ENCODE measurements at places on chromosomes 3 and 15.

- no peak for DNase-seq
Observed at GRCh38 chr15:88334436-88334835, 77.9 kb upstream of the NTRK3 start.

DNA sequence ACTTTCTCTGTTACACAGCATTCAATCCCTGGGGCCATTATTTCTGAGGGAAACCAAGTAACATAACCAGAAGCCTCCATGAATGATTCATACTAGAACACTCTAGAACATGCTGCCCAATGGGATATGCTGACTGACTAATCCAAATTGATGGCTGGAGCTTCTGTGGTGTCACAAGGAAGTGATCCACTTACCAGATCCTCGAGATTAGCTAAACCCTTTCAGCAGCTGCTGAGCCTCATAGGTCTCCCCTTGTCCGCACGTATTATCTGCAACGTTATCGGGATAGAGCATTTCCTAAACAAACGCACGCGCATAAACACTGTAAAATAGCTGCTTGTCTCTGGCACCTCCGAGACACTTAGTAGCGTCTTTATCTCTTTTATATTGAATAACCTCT lies 61.2 kb upstream of the PROK2 start:
- no peak for DNase-seq

GRCh38 chr3:18643281-18643680 lies 218.1 kb upstream of the SATB1 start:
- DNase-seq: no peak

- no peak for DNase-seq
Observed at GRCh38 chr3:8743021-8743601, 9.5 kb downstream of the CAV3 start.

DNA sequence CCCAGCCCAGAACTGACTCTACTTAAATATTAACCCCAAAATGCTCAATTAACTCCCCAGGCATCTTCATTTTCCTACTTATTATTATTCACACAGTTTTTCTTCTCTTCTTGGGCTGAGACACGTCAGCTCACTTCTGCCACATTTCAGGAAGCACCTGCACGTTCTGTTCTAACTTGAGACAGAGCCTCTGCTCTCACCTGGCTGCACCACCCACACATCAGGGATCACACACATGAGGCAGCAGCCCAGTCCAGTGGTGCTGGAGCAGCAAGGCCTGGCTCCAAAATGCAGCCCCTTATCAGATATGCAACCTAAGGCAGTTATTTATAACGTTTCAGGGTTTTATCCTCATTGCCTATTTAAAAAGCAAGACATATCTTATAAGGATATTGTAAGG lies 127.5 kb downstream of the OSBPL10 start:
- DNase-seq: no peak

DNA sequence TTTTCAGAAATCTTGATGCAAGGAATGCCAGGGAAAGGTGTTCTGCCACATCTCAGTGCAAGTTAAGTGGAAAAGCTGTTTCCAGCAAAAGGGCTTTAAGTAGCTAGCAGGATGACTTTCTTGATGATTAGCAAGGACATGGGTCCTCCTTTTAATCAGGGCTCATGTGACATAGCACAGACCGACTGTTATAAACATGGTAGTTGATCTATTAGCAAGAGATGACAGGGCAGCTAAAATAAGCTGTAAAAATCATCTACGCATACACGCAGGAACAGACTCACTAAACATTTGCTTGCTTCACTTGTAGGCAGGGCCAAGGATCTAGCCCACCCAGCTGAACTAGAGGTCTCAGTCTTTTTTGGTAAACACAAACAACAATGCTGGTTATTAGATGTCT lies 69.0 kb downstream of the GOLIM4 start:
- DNase-seq: no peak

DNA sequence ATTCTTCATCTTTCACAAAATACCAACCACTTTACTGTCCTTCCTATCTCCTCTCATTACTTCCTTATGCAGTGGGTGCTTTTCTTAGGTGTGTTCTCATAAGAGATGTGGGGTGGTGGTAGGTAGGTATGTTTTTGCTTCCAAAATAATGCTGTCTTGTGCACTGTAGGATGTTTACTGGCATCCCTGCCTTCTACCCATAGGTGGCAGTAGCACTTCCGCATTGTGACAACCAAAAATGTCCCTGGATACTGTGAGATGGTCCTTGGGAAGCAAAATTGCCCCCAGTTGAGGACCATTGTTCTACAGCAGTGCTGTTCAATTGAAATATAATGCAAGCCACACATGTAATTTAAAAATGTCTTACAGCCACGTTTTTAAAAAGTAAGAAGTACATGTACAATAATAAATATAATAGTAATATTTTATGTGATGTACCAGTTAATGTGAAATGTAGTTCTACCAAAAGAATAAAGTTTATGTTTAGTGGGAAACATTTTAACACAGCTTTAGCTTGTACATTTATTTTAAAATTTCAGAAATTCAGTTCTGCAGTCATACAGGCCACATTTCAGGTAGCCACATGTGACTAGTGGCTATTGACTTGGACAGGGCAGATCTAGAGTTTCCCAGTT lies 75.2 kb downstream of the NEO1 start:
- no peak for DNase-seq

DNA sequence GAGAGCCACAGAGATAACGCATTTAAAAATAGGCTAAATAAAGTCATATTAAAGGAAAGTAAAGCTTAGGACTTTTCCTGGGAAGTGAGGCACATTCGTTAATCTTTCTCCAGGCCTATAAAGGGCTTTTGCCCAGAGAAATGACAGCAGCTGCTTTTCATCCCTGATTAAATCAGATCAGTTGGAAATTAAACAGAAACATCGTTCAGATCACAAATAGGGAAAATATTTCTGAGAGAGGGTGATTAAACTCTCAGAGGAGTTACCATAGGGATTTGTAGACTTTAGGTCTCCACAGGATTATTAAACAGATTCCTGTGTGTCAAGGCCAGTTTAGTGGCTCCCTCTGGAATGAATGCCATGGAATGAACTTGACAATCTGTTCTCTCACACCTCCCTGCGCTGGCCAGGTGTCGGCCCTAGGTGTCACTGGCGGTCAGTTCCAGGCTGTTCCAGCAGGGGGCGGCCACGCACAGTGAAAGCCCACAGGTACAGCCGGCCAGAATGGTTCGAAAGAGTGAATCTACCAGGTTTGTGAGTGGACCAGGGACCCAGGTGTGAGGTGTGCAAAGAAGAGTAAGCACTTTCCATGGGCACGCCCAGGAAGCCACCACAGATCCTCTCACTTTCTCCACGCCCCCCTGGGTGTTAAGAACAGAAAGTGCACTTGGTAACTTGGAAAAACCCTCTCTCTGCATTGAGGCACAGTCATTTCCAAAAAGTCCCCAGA lies 253.0 kb upstream of the RASGRP1 start:
- DNase-seq: peak; percentile 49

DNA sequence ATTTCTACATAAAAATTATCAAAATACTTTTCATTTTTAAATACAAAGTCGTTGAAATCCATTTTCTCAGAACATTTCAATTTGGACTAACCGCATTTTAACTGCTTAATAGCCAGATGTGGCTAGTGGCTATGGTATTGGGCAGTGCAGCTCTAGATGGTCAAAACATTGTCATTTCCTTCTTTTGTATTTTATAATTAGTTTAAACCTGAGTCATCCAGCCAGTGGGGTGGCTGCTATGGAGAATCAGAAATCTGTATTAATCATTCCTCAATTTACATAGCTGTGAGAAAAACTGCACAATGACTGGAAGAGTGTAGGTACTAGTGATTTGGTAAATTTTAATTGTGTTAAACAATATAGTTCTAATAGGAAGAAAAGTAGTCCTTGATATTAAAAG lies 245.3 kb downstream of the PDZRN3 start:
- no peak for DNase-seq

DNA sequence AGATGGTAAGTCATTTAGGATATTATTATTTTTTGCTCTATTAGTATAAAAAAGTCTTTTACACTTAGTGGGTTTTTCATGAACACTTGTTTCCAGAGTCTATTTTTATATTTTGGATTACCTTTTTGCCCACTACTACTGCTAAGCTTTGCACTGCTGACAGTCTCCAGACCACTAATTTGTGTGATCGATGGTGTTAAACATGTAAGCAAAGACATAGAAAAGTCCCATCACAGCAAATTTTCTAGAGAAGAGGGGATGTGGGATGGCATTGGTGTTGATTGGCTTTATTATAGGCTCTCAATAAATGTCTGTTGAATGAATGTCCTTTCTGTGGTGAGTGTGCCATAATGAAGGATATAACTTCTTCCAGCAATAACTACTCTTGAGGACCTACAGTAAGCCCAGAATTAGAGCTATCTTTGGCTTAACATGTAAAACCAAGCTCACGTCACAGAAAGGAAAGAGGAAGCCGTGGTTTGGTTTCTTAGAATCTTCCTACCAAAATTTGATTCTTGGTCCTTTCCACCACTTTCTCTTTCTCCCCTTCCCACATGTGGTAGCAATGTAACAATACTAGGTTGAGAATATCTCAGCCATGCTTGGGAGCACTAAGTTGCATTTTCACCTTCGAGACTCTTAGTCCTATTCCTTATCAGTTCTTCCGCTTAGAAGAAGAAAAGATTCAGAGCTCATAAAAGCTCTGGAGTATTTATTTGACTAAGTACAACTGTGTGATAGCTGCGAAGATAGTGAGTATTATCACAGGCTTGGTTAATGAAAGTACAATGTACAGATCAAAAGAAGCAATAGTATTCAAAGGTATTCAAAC lies 90.6 kb upstream of the UMPS start:
- no peak for DNase-seq

GRCh38 chr3:62554264-62554799 lies 181.0 kb upstream of the FEZF2 start:
- DNase-seq: no peak

DNA sequence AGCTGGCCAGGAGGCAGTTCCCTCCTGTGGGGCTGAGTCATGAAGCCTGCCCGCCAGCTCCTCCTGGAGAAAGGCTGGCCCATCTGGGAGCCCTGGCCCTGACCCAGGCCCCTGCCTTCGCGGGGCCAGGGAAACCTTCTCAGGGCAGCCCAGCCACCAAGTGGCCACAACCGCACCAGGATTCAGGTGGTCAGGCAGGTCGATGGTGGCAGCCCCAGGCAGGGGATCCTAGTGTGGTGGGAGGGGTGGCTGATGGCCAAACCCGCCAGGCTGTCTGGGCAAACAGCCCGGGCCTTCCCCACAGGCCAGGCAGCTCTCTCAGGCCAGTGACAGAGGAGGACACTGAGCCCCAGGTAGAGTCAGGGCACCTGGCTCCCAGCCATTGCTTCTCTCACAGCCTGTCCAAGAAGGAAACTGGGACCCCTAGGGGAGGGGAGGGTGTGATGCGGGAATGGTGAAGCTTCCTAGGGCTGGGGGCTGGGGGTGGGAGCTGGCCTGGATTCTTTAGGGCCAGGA lies 1.2 kb downstream of the TWF2 start:
- no peak for DNase-seq

GRCh38 chr15:101035611-101036010 lies 116.5 kb downstream of the LRRK1 start:
- no peak for DNase-seq

DNA sequence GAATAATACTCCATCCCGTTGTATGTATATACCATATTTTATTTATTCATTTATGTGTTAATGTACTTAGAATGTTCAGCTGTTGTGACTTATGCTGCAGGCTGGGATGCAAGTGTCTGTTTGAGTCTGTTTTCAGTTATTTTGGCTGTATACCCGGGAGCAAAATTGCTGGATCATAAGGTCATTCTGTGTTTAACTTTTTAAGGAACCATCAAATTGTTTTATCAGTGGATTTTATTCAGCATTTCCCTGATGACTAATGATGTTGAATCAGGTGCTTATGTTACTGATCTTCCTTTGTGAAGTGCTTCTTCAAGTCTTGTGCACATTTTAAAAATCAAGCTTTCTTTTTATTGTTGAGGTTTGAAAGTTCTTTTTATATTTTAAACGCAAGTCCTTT lies 118.1 kb downstream of the SLC25A26 start:
- no peak for DNase-seq

DNA sequence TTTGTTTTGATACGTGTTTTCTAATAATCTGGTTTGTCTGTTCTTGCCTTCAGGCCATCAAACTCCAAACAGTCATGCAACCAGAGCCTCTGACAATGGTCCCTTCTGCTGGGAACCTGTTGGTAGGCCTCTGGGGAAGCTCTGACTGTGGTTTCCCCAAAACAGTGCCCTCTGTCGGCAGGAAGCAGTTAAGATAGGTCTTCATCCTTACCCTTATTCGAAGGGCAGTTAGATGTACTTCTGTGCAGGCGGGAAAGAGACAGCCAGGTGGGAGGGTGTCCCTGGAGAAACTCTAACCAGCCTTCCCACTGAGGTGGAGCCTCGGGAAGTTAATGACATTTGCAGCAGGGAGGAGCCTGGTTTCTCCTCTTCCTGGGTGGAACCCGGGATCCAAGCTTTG lies 81.6 kb upstream of the CHMP2B start:
- DNase-seq: no peak

DNA sequence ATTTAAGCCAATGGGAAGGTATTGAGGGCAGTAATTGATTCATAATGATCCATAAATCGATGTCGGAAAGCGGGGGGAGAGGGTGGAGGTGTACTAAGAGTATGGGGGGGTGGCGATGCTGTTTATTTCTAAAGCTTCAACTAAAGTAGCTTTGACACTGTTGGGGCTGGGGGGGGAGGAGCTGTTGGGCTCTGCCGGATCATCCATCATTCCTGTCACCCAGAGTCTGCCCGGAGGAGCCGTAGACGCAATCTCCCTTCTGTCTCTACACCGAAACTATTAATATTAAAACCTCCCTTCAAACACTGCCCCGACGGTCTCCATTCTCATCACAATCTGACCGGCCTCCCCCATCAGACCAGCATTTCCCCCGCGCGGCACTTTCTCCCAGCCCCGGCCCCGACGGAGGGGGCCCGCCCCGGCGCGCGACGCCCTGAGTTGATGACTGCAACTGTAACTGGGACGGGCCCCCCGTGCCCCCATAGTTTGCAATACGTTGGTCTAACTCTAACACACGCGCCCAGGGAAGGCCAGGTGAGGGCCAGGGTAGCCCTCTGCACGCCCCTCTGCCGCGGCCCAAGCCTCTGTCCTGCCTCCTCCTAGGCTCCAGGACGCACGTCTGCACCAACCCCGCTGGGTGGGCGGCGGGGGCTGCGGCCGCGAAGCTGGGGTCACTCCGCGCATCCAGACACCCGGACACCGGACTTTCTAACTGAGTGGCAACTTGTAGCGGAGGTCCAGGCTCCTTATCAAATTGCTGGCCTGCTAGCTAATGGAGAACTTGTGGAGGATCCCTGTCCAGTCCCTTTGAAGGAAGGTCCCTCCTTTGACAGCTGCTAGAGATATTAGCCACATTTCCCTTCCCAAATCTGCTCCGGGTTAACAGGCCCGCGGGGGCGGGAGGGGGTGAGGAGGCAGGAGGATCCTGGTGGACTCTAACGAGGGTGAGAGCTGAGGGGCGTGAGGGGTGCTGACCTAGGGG lies 212.0 kb downstream of the MEIS2 start:
- no peak for DNase-seq

DNA sequence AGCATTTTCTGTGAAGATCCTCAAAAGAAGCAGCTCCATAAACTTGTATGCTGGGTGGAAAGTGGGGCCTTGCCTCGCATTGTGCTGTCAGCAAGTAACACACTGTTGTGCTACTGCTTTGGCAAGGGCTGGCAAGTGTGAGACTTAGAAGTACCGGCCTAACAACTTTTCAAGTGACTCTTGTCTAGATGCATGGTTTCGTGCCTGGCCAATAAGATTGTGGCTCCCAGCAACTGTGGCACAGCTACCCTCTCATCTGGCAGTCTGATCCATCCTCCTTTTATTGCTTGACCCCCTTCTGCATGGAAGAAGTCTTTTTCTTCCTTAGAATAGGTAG lies 79.4 kb upstream of the VEPH1 start:
- no peak for DNase-seq

All from GM18507 (cell line).